RCC 7860 (cell line): ENCODE measurements at places on chromosomes 5 and 9.

DNA sequence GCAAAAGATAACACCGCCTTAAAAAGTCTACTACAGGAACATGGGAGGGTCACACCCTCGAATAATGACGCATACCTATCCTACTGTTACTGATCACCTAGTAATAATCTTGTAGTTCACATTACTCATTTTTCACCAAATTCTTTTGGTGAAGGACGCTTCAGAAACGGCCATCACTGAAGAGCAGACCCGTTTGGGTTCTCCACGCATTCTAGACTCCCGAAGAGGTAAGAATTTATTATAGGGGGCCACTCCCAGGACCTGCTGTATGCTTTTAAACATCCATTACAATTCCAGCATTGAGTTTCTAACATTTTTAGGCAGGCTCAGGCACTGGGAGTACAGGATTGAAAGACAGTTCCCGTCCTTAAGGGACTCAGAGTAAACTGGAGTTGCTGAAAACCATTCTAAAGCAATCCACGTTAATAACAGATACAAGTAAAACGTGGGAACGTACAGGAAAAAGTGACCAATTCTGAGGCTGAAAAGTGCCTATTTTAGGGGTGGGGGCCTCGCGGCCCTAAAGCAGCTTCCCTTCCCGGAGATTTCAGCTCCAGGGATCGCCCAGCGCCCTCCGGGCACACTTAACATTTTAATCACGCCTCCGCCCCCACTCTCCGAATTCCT is at the start of gene FER:
FER (plus strand) TSS at position 124 of the 627 bp plus-strand sequence. CDS start 50,286 bp downstream, outside the sequence.
- DNase-seq = peak; percentile 89

DNA sequence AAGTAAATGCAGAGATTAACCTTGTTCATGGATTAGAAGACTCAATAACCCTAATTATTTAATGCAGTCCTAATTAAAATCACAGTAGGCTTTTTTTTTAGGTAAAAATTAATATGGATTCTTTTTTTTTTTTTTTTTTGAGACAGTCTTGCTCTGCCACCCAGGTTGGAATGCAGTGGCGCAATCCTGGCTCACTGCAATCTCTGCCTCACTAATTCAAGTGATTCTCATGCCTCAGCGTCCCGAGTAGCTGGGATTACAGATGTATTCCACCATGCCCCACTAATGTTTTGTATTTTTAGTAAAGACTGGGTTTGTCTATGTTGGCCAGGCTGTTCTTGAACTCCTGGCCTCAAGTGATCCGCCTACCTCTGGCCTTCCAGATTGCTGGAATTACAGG is 40.6 kb downstream of the DENND4C start:
- DNase-seq = no peak

DNA sequence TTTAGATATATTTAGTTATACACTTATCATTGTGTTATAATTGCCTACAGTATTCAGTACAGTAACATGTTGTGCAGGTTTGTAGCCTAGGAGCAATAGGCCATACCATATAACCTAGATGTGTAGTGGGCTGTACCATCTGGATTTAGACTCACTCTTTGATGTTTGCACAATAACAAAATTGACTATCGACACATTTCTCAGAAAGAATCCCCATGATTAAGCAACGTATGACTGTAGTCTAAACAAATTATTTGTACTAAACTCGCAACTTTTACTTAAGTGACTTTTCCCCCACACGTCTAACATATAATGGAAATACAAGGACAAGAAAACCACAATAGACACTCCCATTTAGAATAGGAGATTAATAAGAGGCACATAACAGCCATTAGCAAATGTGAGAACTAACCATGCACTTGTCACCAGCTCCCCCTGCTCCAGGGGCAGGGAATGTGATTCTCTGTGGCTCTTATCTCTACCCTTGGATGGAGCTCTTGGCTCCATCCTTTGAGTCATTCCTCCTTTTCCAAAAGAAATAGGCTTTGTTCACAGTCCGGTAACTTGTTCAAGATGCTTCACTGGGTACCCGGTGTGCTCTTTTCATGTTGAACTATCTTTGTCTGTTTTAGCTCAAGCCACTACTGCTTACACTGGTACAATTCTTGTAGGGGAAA is 8.7 kb upstream of the B4GALT1 start:
- peak; percentile 53 for DNase-seq

DNA sequence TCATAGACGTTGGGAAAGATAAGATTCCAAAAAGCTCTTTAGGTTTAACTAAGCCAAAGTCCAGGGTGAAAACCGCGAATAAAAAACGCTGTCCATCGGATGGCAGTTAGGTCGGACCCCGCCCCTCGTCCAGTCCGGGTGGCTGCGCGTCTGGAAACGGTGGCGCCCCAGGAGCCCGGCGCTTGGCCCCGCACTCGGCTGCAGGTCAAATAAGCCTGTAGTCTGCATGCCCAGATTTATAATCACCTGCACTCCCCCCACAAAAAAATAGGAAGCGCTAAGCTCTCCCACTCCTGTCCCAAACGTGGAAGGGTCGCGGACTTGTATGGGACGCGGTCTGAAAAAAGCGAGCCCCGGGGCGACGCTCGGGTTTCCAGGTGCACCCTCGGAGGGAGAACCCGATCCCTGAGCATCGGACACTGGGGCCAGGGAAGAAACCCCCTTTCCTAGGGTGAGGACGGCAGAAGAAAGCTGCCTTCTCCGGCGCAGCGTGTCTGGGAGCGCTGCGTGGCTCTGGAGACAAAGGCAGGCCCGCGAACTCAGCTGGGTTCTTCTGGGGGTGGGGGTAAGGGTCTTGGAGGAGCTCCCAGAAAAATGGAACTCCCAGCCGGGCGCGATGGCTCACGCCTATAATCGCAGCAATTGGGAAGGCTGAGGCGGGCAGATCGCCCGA is 923 bp upstream of the ZBTB5 start:
- DNase-seq = peak; percentile 82

- no peak for DNase-seq
These were observed 224.3 kb downstream of the NR3C1 start for GRCh38 chr5:143179126-143179740.

- DNase-seq = no peak
These were observed 128.1 kb upstream of the MINAR2 start for GRCh38 chr5:129619782-129620181.

- DNase-seq = peak; percentile 28
These were observed 175.9 kb downstream of the ARRDC3 start for GRCh38 chr5:91207248-91207647.

DNA sequence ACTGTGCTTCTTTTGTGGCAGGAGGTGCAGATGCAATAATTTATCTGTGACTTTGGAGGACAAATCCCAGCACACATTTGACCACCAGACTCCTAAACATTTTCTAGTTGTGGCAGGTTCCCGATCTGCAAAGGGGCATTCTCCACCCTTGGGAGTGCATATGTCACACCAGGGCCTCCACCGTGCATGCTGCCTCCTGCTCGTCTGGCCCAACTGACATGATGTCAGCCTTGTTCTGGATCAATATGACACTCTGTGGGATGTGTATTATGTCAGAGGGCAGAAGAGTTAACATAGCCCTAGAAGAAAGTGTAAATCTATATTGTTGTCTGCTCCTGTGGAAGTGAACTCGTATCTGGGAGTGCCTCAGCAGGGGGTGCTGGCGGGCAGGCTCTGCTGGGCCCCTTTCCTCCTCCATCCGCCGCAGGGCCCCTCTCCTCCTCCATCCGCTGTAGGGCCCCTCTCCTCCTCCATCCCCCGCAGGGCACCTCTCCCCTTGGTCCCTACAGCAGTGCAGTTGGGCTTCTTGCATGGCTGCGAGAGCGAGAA is 97.7 kb upstream of the PPP1R26 start:
- no peak for DNase-seq

GRCh38 chr5:88976914-88977313 is 93.9 kb upstream of the MEF2C start:
- DNase-seq = no peak
